Lung (tissue), 17 donors: ENCODE measurements at places on chromosomes 3 and 15.

GRCh38 chr15:41862515-41863116, 24.0 kb downstream of the PLA2G4B start:
- DNase-seq, result no peak

DNA sequence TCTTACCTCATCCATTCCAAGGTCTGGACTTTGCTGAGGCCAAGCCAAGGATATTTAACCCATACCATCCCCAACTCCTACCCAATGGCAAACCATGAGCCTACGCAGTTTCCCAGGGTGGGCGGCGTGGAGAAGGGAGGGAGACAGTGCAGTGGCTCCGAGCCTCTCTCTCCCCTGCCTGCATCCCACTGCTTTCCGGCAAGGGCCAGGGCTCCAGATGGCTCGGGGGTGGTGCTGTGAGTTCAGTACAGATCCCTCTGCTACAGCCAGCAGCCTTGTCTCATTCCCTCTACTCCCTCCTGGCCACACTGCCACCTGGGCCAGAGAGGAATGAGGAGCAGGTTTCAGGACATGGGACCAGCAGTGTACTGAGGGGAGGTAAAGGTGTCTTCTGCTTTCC, 44.3 kb upstream of the APEH start:
- no peak for DNase-seq

- DNase-seq, result no peak
Measured at GRCh38 chr3:60250810-60251209, 1000.4 kb downstream of the FHIT start.

- DNase-seq, result peak; percentile 39
Measured at GRCh38 chr3:121493431-121493830, 52.4 kb downstream of the POLQ start.

- peak; percentile 76 for DNase-seq
Measured at GRCh38 chr3:192816351-192816750, 89.0 kb upstream of the FGF12 start.

GRCh38 chr3:184386047-184386806, 6.4 kb downstream of the CHRD start:
- DNase-seq, result no peak
